ENCODE measurements at places on chromosomes 5 and 9.

DNA sequence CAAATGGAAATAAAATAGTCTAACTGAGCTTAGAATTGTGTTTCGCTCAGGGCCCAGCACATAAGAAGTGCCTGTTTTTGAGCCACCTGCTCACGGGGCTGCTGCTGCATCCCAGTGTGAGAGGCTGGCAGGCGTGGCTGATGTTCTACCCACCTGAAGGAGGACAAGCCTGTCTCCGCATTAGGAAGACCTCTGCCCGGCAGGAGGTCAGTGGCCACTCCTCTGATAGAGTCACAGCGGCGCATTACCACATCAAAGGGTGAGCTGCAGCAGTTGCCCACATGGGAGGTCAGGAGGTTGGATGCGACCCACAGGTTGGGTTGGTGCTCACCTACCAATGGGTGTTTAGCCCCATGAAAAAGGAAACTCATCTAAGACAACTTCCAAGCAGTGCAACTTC is 3.7 kb upstream of the SLC6A7 start:
- H3K4me3 ChIP-seq = no peak overlapping the region
- peaks cover 10% of the 10 kb centered on the region for H3K4me1 ChIP-seq
- H3K36me3 ChIP-seq = no peaks in the 10 kb centered on the region
- H3K27ac ChIP-seq = no peak overlapping the region
- peaks cover 19% of the 10 kb centered on the region for H3K27me3 ChIP-seq
- no peak for DNase-seq

DNA sequence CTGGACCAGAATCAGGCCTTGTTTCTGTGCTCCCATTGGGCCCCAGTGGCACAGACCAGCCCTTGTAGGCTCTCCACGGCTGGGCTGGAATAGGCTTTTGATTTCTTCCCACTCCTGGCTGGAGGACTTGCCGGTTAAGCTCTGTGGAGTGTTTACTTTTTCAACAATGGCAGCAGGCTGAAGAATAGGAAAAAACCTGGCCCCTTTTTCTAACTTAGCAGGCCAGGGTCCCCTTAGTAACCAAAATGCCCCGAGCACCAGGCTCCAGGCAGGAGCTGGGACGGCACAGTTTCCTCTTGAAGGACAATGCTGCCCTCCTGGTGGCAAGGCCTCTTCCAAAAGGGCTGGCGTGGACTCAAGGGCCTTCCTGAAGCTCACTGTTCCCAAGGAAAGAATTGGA is 230.3 kb downstream of the CRB2 start:
- H3K36me3 ChIP-seq = peaks cover 15% of the 10 kb centered on the region
- peak; percentile 36 for DNase-seq
- no peaks in the 10 kb centered on the region for H3K27me3 ChIP-seq

DNA sequence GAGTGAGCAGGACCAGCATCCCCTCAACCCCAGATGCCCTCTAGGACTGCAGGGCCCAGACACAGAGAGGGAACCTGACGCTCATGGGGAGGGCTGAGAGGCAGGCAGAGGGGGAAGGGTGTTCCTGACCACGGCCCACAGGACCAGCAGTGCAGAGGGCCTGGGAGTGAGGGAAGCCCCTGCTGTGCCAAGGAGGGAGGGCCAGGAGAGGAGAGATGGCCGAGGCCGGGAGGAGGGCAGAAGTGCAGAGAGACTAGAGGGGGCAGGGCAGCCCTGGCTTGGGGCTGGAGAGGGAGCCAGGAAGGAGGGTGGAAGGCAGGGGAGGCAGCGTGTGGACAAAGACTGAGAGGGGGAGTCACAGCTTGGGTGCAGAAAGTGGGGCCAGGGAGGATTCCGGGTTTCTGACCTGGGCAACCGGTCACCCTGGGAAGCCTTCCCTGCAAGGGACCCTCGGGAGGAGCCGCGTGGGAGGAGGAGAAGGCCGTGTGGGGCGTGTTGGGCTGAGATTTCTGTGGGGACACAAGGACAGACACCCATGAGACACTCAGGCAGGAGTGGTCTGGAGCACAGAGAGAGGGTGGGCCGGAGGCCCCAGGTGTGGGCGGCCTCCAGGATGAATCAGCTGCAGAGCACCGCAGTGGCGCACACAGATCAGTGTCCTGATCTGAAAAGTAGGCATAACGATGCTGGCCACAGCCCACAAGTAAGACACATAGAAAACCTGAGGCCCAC is 117.5 kb downstream of the ADAMTS2 start:
- DNase-seq = no peak
- H3K36me3 ChIP-seq = no peaks in the 10 kb centered on the region
- no peaks in the 10 kb centered on the region for H3K27me3 ChIP-seq
- no peak overlapping the region for H3K4me3 ChIP-seq

GRCh38 chr9:134768709-134769351 is 111.8 kb upstream of the FCN2 start:
- H3K27me3 ChIP-seq = no peaks in the 10 kb centered on the region
- no peaks in the 10 kb centered on the region for H3K36me3 ChIP-seq
- H3K4me3 ChIP-seq = no peak overlapping the region
- H3K27ac ChIP-seq = no peak overlapping the region

GRCh38 chr5:548256-548655 is 24.0 kb upstream of the SLC9A3 start:
- H3K4me1 ChIP-seq = peaks cover 13% of the 10 kb centered on the region
- no peaks in the 10 kb centered on the region for H3K36me3 ChIP-seq
- no peaks in the 10 kb centered on the region for H3K27me3 ChIP-seq
- H3K4me3 ChIP-seq = no peak overlapping the region
- DNase-seq = peak; percentile 49

GRCh38 chr9:120714846-120715388 is 647 bp upstream of the MEGF9 start:
- peak overlapping the region; percentile 86 for H3K27ac ChIP-seq
- H3K4me1 ChIP-seq = peaks cover 39% of the 10 kb centered on the region
- H3K36me3 ChIP-seq = no peaks in the 10 kb centered on the region
- H3K4me3 ChIP-seq = peak overlapping the region; percentile 82
- no peaks in the 10 kb centered on the region for H3K27me3 ChIP-seq
- DNase-seq = no peak

DNA sequence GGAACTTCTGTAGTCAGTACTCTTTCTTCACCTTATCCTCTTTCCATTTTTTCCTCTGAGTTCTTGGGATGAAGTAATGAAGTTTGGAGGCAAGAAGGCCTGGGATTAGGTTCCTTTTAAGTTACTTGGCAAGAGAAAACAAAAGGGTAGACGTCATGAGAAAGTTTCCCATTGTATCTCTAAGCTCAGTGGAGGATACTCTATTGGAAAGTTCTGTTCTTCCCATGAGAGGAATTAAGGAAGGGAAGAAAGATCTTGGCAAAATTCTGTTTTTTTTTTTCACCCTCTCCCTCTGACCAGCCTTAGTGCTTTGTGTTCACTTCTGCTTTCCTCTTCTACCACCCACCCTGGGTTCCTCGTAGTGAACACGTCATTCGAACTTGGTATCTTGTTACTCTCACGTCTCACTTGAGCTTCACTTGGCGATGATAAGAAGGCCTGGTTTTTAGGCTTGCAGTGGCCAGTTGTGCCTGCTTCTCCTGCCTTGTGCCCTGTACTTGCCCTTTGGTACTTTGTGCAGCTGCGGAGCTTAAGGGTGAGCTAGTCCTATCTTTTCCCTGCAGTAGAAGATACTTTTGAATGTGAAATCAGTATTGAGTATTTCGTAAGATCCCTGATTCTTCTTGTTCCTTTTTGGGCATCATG is 67.0 kb downstream of the ARHGAP26 start:
- no peaks in the 10 kb centered on the region for H3K27me3 ChIP-seq
- peaks cover 55% of the 10 kb centered on the region for H3K4me1 ChIP-seq
- DNase-seq = no peak
- H3K27ac ChIP-seq = no peak overlapping the region
- no peak overlapping the region for H3K4me3 ChIP-seq
- no peaks in the 10 kb centered on the region for H3K36me3 ChIP-seq

GRCh38 chr9:2788919-2789318 is 55.0 kb downstream of the PUM3 start:
- peaks cover 53% of the 10 kb centered on the region for H3K36me3 ChIP-seq
- no peak overlapping the region for H3K27ac ChIP-seq
- H3K4me3 ChIP-seq = no peak overlapping the region
- DNase-seq = no peak
- H3K27me3 ChIP-seq = no peaks in the 10 kb centered on the region

All from left lung (tissue), 14 donors.